ENCODE measurements at places on chromosomes 4 and X.

DNA sequence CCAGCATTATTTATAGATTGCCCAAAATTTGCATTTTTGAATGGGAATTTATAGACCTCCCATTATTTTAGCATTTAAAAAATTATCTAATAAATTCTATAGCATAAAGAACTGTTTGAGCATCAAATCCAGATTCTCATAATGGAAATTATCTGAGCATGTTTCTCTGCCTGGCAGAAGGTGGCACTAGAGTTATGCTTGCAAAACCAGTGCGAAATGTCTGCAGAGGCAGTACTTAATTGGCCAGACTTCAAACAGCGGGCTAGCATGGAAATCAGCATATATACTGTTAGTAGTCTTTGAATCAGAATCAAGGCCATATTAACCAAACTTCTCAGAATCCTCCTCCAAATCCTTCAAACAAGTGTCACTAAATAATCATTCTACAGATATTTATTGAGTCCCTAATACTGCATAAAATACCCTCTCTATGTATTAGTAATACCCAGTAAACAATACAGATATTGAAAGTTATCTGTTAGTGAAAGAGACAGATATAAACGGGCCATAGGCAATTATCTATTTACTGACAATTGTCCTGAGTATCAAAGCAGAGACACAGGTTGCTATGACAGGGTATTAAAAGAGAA is 78.7 kb upstream of the DCLK2 start:
- no peak for DNase-seq

DNA sequence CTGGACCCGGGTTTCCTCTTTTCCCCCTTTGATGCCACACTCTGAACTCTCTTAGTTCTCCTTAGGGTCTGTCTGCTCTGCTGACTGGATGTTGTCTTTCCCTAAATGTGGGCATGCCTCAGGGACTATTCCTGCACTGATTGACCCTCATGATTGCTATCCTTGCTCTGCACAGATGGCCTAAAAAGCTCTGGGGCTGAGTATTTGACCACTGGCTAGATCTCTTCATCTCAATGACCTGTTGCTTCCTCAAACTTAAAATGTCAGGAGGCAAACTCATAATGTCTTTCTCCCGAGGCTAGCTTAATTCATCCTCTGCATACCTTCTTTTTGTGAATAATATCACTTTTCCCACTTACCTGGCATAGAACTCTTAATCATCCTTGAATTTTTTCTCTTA is 157.4 kb downstream of the GATB start:
- DNase-seq, result no peak

GRCh38 chr4:67531379-67531962 is 13.8 kb downstream of the CENPC start:
- DNase-seq, result no peak

- DNase-seq, result no peak
These were observed 69.1 kb downstream of the SHISA3 start for GRCh38 chr4:42466273-42466844.

- DNase-seq, result no peak
These were observed 231.3 kb downstream of the SHOX start for GRCh38 chrX:861921-862320.

DNA sequence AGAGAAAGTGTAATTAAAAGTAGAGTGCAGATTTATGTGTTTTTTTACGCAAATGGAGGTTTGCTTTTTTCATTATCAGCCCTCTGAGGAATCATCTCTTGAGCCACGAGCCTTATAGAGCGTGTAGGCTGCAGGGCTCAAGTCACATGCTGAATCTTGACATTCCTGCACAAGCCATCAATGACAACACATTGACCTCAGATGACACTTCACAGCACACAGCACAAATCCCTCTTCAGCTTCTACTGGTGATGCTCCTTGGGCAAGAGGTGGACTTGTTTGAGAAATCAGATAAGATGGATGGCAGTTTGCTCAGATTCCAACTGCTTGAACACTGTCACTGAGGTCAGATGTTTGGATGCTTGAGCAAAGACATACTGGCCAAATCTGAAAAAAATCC is 250.6 kb downstream of the SNCA start:
- no peak for DNase-seq

- DNase-seq, result no peak
These were observed 580.2 kb downstream of the SPRY1 start for GRCh38 chr4:123976819-123977218.

GRCh38 chrX:121902463-121902862 is 855.1 kb downstream of the GLUD2 start:
- DNase-seq, result no peak

DNA sequence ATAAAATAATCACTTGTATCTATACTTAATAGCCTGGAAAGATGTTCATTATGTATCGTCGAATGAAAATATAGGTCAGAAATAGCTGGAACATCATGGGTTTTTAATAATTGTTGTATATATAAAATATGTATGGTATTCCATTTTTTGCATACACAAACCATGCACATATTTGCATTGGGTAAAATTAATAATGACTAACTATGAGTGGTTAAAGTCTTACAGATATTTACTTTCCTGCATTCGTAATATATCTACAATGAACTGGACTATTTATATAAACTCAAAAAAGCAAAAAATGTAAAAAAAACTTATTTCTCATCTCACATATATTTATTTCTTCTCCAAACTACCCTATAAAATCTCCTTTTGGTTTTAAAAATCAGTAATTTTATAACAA is 46.0 kb downstream of the CYLC1 start:
- no peak for DNase-seq

DNA sequence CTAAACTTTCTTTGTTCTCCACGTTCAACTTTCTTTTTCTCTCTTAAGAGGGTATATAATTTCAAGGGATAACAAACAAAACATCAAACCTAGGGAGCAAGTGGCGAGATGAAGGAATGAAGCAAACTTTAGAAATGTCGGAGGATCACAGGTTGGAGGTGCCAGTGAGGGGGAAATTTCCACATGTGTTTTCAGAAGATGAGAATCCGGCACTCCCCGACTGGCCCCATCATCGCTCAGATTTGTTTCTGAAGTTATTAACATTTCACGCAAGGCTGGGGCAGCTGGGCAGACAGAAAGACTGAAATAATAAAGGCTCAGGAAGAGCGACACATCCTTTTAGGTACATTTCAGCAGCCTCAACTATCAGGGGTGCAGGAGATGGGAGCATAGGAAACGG is 134.9 kb downstream of the SMIM20 start:
- DNase-seq, result no peak

GRCh38 chrX:155132110-155132509 is 60.8 kb downstream of the BRCC3 start:
- no peak for DNase-seq

GRCh38 chr4:86451560-86452330 is 91.9 kb upstream of the MAPK10 start:
- DNase-seq, result no peak
